ENCODE measurements at places on chromosomes 2 and 18.
A peak's percentile ranks its signal among the peaks of the same experiment; 100 is the strongest.

DNA sequence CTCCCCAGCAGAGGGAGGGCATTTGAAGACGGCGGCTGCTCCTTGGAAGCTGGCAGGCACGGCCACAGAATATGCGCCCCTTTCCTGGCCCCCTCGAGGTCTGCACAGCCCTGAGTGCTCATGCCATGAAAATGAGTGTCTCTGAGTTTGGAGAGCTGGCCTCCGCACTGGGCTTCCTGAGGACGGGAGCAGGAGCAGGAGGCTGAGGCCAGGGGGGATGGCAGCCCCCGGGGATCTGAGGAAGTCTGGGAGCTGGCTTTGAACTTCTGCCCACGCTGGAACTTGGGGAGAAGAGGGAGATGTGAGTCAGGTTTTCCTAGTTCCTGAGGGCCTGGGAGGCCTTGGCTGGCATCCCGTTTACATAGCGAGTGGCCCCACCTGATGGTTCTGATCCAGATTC lies 47.0 kb downstream of the RRM2 start:
- peak; percentile 68 for DNase-seq

DNA sequence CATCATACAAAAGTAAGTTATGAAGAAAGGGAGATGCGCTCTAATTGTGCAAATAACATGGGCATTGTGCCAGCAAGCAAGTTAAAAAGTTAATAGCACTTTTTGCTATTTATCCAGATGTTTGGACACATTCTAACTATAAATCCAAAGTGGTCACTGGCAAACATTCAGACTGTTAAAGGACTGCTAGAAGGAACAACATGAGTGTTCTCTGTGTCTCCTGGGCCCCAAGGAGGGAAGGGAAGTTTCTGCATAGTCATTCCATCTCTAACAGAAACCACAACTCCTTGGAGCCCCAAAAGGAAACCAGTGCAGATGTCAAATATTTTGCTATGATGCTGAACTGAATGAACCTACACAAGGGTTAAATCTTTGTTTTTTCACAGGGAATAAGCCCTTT lies 213.3 kb upstream of the HNRNPA3 start:
- DNase-seq: peak; percentile 15

DNA sequence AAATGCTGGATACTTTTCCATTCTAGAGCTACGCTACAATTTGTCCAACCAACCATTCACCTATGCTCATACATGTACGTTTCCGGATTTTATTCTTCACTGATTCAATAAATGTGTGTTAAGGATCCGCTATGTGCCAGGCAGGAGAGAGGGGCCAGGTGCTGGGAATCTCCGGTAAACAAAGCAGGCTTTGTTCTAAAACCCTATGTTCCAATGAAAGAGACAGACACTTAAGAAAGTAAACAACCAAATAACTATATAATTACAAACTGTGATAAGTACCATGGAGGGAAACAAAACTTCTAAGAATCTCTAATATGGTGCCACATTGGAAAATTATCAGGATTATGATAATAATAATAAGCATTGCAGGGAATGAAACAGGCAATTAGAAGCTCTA lies 22.2 kb upstream of the POMC start:
- no peak for DNase-seq

- peak; percentile 50 for DNase-seq
Observed at GRCh38 chr2:190443778-190444481, 35.8 kb downstream of the MFSD6 start.

- no peak for DNase-seq
Observed at GRCh38 chr18:22670914-22671313, 253.2 kb upstream of the CTAGE1 start.

DNA sequence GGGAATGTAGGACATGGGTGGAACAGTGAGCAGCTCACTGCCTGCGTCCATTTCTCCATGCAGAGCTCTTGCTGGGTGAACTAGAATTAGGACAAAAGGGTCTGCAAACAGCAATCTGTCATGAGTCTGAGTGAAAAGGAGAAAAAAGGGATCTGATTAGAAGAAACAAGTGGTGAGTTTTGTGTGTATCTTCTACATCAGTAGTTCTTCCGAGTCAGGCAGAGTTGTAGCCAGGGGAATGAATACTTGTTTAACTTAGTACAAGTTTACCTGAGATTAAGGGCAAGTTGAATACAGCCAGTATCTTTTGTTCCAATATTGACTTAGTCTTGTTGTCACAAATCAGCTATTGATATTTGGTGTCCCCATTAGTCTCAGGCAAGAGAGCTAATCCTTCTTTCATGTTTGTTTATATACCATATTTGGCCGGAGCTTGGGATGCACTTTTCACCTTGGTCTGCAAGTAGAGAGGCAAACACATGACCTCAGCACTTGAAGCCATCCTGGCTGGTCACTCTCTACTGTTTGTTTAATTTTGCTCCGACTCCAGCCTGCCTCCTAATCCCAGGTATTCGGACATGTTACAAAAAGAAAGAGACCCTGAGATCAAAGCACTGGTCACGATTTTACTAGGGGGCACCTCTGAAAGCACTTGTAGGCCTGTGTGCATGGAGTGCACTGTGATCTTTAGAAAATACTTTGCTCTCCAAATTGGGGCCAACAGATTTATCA lies 211.0 kb upstream of the NT5C1B start:
- DNase-seq: no peak

GRCh38 chr2:182864949-182865570 lies 1.4 kb downstream of the FRZB start:
- DNase-seq: no peak

- no peak for DNase-seq
Observed at GRCh38 chr2:156311976-156312375, 20.5 kb downstream of the NR4A2 start.

DNA sequence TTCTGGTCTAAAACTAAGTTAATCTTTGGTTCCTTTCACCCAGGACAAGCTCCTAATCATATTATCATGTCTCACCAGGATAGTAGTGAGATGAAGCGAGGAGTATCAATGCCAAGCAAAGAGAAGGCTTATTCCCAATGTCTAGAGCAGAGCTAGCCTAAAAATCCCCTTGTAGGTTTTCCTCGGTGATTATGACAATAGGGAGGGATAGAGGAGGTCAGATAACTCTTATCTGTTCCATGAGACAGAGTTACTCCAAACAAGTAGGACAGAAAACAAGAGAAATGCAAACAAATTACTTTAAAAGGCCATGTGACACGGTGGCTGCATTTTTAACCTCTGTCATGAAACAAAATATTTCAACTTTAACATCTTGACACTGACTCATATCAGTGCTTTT lies 623.1 kb downstream of the ADCYAP1 start:
- no peak for DNase-seq

DNA sequence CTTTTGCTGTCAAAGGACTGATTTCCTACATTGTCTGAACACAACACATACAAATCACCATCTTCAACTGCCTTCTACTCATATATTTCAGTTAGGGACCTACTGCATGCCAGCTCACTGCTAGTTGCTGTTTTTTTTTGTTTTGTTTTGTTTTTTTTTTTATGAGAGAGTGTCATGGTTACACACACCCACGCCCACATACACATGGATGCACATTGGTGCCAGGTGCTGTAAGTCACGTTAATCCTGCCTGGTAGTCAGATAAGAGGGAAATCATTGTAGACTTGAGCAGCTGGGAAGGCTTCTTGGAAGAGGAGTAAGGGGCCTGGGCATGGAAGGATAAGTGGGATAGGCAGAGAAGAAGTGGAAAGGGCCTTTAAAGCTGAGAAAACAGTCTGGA lies 209.9 kb downstream of the TDRD15 start:
- DNase-seq: no peak

DNA sequence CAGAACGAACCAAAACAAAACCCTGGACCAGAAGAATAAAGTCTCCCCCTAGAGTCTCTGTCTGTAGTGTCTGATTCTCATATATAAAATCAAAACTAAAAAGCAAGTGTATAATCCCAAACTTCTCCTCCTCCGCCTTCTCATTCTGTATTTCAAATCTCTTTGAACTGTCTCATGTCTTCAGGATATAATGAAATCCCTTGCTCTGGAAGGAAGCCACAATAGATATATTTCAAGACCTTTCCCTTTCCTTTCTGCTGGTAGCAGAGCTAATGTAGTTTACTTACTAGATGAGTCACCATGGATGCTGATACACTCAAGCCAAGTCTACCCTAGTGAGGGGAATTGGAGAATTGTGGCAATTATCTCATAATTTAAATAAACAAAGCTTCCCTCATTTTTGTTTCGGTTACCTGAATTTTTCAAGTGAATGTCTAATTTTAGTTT lies 33.5 kb upstream of the CCDC93 start:
- peak; percentile 47 for DNase-seq

DNA sequence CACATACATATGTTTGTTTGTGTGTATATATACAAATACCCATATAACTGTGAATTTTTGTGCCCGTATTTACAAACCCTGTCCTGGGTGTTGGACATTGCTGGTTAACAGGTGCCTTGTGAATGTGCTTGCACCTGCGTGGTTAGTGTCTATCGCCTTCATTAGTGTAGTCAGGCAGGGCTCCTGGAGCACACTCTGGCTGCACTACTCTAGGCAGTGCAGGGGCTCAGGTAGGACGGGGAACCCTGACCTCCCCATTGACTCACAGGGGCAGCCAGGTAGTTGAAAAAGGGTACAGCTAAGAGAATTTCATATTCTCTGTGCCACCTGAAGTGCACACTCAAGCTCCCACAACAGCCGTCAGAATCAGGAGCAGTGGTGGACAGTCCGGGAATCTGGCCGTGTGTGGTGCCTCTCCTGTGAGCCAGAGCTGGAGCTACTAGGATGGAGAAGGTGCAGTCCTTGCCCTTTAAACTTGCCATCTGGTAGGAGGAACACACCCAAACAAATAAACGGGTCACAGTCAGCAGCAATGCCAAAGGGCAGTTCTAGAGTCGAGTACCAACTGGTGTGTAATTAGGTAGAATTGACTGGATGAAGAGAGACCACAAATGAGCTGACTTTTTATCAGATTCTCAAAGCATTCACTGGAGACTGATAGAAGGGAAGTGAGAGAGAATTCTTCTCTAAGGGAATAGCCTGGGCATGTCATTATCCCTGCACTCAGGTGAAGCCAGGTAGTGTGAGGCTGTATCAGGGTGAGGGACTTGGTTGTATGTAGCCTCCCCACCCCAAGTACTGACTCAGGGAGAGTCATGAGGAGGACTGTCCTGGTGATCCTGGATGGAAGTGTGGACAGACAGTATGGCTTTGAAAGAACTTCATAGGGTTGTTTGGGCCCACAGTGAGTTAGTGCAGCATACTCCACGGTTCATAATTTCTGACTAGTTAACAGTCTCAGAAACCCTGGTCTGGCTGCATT lies 44.1 kb downstream of the FARP2 start:
- no peak for DNase-seq

- no peak for DNase-seq
Observed at GRCh38 chr2:71922499-71923142, 225.0 kb downstream of the CYP26B1 start.

GRCh38 chr2:202034249-202035088 lies 814 bp downstream of the FZD7 start:
- peak; percentile 51 for DNase-seq

- peak; percentile 97 for DNase-seq
Observed at GRCh38 chr2:205660521-205661124, 21.7 kb upstream of the NRP2 start.

GRCh38 chr2:181937473-181937872 lies 45.9 kb downstream of the ITPRID2 start:
- peak; percentile 26 for DNase-seq

- peak; percentile 19 for DNase-seq
Observed at GRCh38 chr18:305003-305501, 37.2 kb upstream of the THOC1 start.

All from fibroblast of lung (primary cell).